ENCODE measurements at places on chromosomes 4 and X.
A peak's percentile ranks its signal among the peaks of the same experiment; 100 is the strongest.

GRCh38 chrX:129648514-129649267, 6.1 kb downstream of the APLN start:
- no peak for DNase-seq

DNA sequence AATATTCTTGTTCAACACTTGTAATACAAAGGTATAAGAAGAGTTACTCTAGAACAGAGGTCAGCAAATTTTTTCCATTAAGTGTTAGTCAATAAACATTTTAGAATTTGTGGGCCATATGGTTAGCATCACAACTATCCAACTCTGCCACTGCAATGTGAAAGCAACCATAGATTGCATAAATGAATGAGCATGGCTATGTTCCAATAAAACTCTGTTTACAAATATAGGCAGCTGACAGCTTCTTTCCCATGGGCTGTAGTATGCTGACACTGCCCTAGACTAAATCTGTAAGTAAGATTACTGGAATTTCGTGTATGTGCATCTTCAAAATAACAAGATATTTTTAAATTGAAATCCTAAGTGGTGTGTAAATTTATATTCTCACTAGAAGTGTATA, 73.7 kb downstream of the GABRA2 start:
- no peak for DNase-seq

- peak; percentile 64 for DNase-seq
These were observed 32.7 kb upstream of the JADE1 start for GRCh38 chr4:128776794-128777216.

GRCh38 chrX:54043541-54044125, 640 bp downstream of the PHF8 start:
- no peak for DNase-seq

DNA sequence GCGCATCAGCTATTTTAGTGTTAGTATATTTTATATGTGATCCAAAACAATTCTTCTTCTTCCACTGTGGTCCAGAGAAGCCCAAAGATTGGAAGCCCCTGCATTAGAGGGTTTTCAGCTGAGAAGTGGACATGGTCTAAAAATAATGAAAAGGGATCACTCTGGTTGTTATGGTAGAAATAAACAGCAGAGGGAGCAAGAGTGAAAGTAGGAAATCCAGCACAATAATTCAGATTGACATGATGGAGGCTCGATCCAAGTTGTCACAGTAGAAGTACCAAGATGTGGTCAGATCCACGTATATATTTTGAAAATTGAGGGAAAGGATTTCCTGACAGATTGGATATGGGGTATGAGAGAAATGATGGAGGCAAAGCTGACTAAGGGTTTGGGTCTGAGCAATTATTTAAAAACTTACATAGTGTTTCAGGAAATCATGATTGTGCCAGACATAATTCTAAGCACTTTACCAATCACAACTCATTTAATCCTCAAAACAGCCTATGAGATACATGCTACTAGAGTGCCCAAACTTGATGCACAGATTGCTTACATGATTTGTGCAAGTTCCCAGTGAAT, 17.0 kb upstream of the TMEM144 start:
- no peak for DNase-seq

DNA sequence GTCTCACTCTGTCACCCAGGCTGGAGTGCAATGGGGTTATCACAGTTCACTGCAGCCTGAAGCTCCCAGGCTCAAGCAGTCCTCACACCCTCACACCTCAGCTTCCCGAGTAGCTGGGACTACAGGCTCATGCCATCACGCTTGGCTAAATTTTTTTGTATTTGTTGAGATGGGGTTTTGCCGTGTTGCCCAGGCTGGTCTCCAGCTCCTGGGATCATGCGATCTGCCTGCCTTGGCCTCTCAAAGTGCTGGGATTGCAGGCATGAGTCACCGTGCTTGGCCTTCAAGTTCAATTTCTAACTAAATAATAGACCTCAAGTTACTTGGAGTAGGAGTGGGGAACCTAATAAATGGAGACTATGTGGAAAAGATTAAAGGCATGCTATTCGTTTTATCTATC, 48.9 kb downstream of the MND1 start:
- DNase-seq, result no peak

GRCh38 chrX:106684207-106684606, 42.3 kb upstream of the RNF128 start:
- no peak for DNase-seq

- DNase-seq, result no peak
These were observed 47.9 kb upstream of the RPA4 start for GRCh38 chrX:96835660-96836289.

- no peak for DNase-seq
These were observed 143.3 kb downstream of the RNF150 start for GRCh38 chr4:140989944-140990343.

GRCh38 chr4:181860668-181861067, 382.5 kb upstream of the TENM3 start:
- DNase-seq, result no peak

DNA sequence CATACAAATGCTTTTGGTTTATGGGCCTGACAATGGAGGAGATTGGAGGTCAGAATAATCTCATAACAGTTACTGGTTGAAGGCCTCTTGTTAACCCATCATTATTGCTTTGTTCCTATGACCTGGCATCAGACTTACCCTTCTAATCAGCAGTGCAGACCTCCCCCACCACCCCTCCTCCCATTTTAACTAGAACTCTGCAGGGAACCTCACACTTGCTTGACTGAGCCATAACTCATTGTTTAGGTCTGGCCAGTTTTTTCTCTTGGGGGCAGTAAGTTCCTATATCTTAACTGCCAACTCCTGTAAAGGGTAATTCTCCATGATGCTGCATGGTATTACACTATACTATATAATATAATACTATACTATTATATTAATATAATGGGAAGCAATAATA, 609.3 kb downstream of the IL1RAPL1 start:
- no peak for DNase-seq

- DNase-seq, result no peak
These were observed 114.4 kb downstream of the FRYL start for GRCh38 chr4:48665555-48666186.

- DNase-seq, result no peak
These were observed 19.1 kb upstream of the EGFL6 start for GRCh38 chrX:13550346-13550745.

DNA sequence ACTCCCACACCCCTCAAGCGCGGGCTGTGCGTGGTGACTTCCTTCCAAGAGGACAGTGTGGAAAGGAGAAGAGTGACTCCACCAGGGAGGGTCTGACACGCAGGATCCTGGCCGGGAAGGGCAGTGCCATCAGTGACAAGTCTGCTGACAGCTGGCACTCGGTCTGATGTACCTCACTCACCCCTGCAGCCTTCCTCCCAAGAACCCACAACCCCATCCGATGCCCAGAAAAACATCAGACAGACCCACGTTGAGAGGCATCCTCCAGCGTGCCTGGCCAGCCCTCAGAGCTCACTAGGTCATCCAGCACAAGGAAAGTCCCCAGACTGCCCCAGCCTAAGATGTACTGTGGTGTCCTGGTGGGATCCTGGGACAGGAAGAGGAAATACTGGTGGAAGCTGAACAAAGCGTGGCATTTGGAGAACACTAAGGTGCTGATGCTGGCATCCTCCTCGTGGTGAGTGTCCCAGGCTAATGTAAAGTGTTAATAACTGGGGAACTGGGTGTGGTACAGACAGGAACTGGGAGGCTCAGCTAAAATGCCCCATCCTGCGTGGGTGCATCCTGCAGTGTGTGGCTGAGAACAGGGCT, 200.0 kb upstream of the PSAPL1 start:
- no peak for DNase-seq

GRCh38 chr4:105162123-105162796, 15.6 kb downstream of the TET2 start:
- DNase-seq, result no peak

- DNase-seq, result no peak
These were observed 1498.1 kb upstream of the PCDH10 start for GRCh38 chr4:131650951-131651350.

DNA sequence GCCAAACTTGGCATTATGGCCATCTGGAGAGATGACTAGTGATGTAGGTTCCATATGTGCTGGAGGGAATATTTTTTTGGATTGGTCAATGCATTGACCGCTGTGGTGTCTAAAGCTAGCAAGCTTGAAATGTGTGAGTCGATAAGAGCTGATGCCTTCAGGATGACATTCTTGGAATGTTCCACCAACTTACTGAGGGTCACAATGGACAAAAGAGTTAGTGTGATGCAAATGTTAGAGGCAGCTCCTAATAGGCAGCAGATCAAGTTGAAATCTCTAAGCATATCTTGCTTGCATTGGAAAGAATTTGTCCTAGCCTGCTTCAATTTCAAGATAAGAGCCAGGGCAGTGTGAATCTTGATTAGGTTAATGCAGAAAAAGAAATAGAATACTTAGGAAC, 210.4 kb upstream of the AFF2 start:
- DNase-seq, result no peak

DNA sequence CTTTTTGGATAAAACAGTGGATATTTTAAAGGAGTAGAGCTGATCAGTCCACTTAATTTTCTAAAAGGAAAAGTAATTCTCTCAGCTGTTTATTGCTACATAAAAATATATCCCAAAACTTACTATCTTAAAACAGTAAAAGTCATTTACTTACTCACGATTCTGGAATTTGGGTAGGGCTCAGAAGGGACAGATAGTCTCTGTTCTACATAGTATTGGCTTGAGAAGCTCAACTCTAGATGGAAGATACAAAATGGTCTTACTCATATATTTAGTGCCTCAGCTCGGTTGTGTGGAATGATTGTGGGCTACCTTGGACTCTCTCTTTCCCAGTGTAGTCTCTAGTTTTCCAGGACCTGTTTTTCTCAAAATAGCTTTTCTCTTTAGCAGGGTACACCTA, 691.5 kb upstream of the POU3F4 start:
- DNase-seq, result no peak

DNA sequence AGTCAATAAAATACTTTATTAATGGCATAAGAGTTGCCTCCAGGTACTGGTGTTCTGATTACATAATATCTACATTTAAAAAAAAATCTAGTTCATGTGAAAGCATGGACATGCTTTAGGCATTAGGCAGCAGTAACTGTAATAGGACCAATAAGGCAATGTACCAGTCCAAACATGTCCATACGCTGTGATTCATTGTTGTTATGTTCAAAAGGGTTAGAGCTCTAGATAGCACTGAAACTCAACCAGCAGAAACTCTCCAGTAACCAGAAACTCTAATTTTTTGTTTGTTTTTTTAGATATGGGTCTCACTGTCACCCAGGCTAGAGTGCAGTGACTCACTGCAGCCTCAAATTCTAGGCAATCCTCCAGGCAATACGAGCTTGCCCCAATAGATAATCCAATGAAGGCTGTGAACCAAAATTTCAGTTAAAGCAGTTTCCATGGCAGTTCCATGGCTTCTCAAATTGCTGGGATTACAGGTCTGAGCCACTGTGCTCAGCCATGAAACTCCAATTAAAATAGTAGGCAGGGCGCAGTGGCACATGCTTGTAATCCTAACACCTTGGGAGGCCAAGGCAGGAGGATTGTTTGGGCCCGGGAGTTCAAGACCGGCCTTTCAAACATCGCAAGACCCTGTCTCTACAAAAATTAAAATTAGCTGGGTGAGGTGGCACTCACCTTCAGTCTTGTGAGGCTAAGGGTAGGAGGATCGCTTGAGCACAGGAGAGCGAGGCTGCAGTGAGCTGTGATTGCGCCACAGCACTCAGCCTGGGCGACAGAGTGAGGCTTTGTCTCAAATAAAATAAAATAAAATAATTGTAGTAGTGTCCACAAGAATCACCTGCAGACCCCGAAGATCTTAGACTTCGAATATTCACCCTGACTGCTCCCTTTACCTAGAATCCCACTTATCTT, 36.3 kb downstream of the MGARP start:
- no peak for DNase-seq

- DNase-seq, result no peak
These were observed 66.6 kb downstream of the NR3C2 start for GRCh38 chr4:148375584-148375983.

DNA sequence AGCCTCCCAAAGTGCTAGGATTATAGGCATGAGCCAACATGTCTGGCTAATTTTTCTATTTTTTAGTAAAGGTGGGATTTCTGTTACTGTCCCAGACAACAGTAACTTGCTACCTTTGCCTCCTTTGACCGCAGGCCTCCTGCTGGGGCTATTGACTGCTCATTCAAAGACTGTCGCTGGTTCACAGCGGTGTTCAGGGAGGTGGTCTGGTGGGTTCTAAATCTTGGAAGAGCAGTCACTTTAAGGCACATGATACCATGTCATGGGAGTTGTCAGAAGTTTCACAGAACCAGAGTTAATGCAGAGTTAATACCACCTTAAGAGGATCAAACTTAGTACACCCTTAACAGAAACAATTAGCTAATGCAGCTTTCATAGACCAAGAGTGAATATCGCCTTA, 3.8 kb downstream of the ASMT start:
- DNase-seq, result no peak

- no peak for DNase-seq
These were observed 1620.4 kb downstream of the PCDH7 start for GRCh38 chr4:32340591-32340990.

- DNase-seq, result no peak
These were observed 29.0 kb downstream of the F9 start for GRCh38 chrX:139559383-139560042.

DNA sequence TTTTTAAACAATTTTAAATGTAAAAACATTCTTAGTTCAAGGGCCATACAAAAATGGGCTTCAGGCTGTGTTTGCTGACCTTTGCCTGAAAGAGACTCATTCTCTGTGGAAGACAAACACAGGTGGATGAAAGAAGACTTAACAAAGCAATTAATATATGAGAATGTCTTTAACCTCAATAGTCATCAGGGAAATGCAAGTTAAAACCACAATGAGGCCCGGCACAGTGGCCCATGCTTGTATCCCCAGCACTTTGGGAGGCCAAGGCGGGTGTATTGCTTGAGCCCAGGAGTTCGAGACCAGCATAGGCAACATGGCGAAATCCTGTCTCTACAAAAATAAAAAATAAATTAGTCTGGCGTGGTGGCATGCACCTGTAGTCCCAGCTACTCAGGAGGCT, 7.1 kb upstream of the SMARCA1 start:
- DNase-seq, result no peak

DNA sequence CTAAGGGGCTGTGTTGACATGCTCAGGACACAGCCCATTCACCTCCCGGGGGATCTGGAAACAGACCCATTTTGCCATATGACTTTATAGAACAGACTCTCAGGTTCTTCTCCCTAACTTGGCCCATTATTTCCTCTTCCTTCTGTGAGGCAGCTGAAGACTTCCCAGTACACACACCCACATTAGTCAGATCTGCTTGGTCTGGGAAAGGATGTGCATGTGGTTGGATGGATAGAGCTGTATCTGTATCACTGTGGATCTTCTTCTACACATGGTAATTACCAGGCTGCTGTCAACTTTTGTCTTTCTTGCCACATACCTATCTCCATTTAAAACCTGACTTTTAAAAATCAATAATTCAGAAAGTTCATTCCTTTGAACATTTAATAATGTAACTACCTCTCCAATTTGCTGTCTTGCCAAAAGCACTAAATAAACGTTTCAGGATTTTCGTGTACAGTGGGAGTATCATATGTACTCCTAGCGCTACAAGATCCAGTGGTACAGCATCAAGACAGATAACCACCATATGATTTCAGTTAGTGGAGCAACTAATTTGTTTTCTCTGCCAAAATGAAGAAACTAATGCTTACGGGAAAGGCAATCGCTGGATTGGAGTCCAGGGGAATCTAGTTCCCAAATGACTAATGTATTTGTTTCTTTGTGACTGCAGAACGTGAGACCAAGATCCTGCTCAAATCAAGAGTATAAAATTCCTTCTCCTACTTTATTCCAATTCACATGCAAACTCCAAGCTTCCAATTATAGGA, 134.1 kb upstream of the MAP3K15 start:
- DNase-seq, result no peak

All from NCI-H187 treated with DMSO at 0.1 percent for 48 hours (cell line).